Hematopoietic multipotent progenitor cell treated with erythropoietin and hydrocortisone succinate and interleukin-3 and kit ligand, for 17 days (in vitro differentiated cells): ENCODE measurements at places on chromosomes 2 and 18.

DNA sequence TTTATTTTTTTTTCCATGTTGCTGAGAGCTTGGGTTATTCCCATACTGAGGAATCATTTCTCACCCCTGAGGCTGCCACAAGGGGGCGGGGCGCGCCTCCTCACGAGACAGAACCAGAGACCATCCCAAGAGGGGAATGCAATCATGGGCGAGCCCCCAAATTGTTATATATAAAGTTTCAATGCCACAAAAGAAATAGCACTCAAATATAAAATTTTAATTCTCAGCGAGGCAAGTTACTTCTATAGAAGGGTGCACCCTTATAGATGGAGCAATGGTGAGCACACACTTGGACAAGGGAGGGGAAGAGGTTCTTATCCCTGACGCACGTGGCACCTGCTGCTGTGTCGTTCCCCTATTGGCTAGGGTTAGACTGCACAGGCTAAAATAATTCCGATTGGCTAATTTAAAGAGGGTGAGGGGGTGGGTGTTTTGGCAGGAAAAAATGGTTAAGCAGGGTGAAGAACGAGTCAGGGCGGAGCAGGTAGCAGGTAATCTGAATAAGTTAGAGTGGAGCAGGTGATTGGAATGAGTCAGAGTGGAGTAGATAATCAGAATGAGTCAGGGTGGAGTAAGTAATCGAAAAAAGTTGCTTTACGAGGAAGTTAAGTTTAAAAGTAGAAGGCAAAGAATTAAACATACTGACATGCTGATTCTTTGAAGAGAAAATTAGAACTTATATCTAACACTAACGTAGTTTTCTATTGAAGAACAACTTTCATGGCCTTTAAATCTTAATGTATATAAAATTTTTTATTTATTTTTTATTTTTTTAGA, 177.5 kb downstream of the MTCL1 start:
- DNase-seq: peak; percentile 19

- no peak for DNase-seq
These were observed 215.7 kb downstream of the MREG start for GRCh38 chr2:215797676-215798075.

DNA sequence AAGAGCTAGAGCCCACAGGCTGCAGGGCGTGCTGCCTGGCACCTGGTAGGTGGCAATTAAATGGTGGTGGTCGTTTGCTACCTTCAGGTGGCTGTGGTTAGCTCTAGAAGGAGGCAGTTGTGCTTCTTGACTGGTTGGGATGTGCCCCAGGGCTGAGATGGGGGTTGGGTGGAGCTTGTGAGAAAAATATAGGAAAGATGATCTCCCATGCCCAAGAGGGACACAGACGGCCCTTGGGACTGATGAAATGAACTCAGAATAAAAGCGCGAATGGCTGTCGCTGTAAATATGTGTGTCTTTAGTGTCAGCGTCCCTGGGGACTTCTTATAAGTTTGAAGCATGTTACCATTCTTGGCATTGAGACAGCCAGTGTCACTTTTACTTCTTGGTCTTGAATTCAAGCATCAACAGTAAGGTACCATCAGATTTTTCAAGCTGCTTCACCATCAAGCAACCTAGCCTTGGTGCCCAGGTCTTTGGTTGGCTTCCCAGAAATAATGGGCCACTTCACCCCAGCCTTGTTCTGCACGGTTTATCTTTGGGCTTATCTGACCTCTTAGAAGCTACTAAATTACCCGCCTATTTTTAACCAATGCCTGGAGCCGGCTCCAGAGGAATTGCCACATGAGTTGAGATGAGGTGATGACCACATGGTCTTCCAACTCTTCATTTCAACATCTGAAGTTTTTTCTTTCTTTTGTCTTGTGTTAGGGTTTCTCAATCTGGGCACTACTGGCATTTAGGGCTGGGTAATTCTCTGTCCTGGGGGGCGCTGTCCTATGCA, 11.9 kb downstream of the LRRFIP1 start:
- DNase-seq: no peak

GRCh38 chr18:79708412-79708811, 28.8 kb downstream of the CTDP1 start:
- no peak for DNase-seq

GRCh38 chr2:226378753-226379705, 420.6 kb downstream of the IRS1 start:
- no peak for DNase-seq

DNA sequence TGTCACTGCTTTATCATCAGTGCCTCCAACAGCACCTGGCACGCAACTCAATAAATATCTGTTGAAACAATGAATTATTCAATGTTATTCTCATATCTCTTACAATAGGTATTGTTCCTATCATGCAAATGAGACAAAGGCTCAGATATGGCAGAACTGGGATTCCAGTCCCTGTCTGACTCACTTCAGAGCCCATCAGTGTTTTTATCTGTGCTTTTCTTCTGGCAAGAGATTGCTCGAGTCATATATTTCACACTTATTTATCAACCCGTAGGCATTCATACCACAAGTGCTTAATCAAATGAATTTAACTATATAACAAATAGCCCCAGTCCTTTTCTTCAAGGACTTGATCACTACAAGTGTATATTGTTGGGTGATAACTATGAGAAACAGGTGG, 76.4 kb upstream of the TSPYL6 start:
- no peak for DNase-seq

- DNase-seq: no peak
These were observed 26.0 kb upstream of the NMI start for GRCh38 chr2:151315381-151315903.

DNA sequence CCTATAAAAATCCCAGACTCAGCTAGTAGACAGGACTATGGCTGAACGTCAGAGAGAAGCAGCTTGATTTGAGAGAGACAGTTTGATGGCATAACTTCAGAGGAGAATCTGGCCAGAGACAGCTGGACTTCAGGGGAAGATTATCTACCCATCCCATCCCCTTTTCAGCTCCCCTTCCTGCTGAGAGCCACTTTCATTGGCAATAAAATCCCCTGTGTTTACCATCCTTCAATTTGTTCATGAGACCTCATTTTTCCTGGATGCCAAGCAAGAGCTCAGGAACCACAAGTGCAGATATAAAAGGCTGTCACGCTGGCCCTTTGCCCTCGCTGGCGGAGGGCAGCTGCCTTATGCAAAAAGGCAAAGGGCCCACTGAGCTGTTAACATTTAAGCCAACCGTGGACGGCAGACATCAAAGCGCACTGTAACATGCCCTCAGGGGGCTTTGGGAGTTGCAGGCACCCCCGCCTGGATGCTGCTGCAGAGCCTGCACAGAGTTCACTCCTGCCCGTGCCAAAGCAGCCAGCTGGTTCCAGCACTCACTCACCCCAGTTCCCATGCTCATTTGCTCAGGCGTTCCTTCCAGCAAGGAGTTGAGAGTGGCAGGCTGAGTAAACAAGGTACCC, 164.3 kb upstream of the PGAP1 start:
- no peak for DNase-seq

- no peak for DNase-seq
These were observed 15.5 kb downstream of the DUSP19 start for GRCh38 chr2:183093857-183094657.

DNA sequence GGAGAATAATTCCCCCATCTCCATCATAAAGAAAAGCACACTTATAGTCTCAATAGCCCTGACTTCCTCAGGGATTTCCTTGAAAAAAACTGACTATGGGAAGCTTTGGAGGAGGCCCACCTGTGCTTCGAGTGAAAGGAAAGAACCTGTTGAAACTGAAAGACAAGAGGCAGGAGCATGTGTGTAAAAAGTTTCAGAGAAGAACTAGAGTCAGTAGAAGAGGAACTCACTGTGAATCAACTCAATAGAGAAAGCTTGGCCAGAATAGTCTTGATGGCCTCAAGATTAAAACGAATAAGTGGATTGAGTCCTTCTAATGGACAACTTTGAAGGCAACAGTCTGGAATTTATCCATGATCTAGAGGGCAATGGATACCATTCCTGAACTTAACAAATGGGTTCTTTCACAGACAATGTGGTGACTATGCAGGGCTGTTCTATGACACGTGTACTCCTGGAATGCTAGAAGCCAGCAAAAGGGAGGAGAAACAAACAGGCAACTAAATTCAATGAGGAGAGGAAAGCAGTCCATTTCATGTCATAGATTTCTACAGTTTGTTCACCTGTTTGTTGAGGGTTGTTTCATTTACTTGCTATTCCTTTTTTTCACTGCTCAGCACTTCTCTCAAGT, 442.3 kb downstream of the GRB14 start:
- DNase-seq: no peak

GRCh38 chr2:50963734-50964133, 68.2 kb downstream of the NRXN1 start:
- no peak for DNase-seq

- no peak for DNase-seq
These were observed 42.9 kb downstream of the FSHR start for GRCh38 chr2:49111456-49111855.

DNA sequence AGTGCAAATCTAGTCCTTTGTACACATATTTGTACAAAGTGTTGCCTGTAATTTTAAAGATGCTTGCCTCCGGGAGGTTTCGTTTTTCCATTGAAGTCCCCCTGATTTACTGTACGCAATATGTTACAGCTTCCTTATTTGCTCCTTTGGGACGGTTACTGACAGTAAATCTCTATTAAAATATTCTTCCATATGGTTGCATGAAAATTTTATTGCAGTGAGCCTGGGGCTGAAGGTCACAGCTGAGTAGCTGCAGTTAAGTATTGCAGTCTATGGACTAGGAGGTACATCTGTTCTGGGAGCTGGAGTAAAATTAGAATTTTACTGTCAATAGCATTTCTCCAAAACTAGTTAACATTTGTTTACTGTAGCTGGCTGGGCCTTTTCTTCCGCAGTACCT, 119.2 kb downstream of the ETAA1 start:
- no peak for DNase-seq

DNA sequence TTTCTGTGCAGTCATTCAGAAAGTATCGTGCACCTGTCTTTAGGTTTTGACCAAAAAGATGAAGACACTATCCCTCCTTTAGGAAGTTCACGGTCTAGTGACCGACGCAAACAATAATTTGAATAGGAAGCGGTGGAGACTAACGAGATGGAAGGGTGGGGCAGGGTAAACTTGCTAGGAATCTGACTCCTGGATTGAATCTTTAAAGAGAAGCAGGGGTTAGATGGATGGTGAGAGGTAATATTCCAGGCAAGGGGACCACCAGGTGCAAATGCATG, 651 bp upstream of the TXNL1 start:
- no peak for DNase-seq

DNA sequence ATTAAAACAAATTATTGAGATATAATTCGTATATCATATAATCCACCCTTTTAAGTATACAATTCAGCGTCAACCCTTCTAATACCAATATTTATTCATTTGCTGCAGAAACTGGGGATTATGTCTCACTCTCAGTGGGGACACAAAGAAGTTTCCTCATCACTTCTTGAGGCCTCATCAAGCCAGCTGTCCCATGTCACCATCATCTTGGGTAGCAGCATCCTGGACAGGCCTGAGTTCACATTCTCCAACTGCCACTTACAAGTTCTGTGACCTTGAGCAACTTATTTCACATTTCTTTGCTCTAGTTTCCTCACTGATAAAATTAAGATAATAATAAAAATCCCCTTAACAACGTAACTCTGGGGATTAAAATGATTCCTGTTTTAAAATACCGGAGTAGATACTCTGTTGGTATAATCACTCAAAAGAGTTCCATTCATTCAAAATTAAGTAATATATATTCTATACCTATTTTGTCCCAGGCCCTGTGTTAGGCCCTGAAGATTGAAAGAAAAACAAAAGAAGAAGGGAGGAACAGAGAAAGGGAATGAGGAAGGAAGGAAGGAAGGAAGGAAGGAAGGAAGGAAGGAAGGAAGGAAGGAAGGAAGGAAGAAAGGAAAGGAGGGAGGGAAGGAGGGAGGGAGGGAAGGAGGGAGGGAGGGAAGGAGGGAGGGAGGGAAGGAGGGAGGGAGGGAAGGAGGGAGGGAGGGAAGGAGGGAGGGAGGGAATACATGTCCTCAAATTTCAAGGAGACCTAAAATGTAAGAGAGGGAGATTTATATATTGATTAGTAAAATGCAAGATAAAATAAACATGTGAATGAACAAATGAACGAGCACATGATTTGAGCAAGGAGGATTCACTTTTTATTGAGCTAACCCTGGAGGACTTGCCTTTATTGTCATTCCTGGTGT, 42.4 kb downstream of the NCKAP5 start:
- DNase-seq: no peak

DNA sequence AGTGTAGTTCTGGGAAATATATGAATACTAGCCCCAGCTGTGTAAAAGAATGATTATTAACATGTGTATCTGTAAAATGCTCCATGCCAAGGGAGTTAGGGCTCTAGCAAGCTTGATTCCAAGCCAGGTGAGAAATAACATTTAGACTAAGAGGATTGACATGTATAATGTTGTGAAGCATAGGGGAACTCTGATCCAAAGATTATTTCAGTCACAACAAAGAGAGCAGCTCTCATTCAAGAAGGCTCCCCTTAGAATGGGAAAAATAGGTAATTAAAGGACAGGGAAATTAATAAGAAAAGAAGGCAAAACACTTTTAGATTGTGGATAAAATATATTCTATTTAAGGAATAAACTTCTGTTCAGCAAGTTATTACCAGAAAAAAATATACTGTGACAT, 347.3 kb upstream of the CDH7 start:
- no peak for DNase-seq

DNA sequence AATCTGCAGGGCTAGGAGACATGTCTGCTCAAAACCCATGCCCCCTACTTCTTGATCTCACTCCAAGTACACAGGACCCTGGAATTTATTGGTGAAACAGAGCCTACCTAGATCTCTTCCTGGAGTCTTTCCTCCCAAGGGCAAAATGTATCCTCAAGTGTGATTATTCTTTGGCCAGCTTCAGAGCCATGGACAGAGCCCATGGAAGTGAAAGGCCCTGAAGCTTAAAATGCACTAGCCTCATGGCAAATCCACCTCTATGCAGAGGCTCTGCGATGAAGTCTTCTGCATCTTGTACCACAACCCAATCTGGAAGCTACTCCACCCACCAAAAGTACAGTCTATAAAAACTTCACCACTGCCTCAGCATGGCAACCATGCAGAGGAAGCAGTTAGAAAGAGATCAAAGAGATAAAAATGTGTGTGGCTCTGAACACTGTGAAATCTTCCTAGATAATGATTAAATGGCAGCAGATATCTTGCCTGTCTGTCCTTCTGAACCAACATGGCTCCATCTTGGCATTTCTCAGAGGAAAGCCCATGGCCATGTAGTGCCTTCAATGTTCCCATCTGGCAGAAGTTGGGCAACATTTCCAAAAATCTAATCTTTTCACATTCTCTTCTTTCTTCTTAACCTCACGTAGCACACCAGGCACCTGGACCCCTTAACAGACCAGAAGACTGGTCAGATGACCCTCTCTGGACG, 142.9 kb upstream of the KLF7 start:
- no peak for DNase-seq
